ENCODE measurements at places on chromosomes 11 and 22.

DNA sequence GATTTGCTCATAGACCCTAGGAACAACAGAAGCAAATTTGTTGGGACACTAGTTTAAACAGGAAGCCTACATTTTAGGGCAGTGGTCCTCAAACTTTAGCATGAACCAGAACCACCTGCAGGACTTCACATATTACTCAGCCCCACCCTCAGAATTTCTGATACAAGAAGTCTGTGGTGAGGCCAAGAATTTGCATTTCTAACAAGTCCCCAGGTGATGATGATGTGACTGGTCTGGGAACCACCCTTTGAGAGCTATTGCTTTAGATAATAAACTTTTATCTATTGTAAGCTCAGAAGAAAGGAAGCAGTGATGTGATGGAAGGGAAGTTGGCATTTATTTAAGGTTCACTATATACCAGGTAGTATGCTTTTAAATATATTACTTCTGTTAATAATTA is 194.0 kb downstream of the FAM181B start:
- DNase-seq, result no peak

DNA sequence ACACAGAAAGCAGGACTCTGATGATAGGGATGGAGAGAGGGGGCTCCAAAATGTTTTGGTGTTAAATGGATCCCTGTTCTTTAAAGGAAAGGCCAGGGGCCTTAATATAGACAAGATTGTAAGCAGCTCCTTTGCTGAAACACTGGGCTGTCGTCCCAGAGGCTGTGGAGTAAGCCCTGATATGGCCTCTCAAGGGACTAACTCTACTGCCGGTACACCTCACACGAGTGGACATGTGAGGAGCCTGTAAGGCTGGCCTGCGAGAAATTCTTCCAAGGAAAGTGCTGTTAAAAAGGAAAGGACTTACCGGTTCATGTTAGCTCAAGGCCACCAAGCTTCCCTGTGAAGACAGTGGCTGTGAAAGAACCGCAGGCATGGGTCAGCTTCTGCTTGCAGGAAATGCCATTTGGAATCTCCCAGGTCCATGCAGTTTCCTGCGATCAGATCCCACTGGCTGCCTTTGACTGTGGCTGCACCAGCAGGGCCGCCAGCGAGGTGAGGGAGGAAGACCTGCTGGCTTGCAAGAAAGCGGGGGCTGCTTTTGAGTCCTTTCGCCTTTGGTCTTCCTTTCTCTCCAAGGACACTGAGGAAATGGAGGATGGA is 106.6 kb downstream of the PRR5L start:
- DNase-seq, result no peak

DNA sequence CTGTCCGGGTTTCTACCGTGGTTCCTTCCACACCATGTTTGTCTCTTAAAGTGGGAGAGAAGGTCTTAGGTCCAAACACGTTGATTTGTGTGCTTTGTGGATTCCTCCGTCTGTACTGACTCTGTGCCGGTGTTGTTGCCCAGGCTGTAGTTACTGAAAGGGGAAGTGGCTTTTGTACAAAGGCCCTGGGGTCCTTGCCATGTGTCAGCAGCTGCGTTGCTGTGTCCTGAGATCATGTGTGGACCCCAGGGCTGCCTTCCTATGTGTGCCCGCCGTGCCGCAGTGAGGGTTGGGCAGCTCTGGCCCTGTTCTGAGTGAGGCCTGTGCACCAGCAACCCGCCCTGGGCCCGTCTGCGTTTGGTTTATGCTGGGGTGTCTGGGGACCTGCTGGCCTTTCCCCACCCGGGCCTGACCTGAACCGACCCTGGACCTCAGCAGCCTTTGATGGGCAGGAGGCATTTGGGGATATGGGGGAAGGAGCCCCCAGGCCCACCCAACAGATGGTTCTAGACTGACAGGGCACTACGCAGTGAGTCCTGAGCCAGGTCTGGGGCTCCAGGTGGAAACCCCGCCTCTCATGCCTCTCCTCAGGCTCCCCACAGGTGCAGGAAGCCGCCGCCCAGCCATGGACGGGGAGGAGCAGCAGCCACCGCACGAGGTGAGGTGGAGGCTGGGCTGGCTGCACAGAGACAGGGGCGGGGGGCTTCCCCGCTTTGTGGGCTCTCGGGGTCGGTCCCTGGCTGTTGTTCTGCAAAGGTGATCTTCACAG is 6.9 kb downstream of the TRABD start:
- DNase-seq, result no peak

- no peak for DNase-seq
Measured at GRCh38 chr11:112724496-112724790, 236.8 kb upstream of the NCAM1 start.

DNA sequence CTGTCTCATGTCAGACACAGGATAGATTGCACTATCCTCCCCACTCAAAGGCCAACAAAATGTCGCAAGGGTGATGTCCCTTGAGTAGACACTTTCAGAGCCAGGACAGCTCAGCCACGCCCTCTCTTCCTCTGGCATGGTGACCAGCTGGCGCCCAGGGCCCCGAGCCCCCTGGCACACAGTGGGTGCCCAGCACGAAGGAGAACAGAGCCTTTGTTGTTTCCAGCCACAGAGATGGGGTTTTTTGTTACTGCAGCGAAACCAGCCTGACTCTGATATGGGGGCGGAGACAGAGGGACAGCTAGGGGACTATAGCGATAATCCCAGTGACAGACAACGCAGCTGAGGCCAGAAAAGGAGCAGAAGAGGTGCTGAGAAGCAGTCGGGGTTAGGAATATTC is 23.3 kb upstream of the CCND1 start:
- DNase-seq, result no peak

DNA sequence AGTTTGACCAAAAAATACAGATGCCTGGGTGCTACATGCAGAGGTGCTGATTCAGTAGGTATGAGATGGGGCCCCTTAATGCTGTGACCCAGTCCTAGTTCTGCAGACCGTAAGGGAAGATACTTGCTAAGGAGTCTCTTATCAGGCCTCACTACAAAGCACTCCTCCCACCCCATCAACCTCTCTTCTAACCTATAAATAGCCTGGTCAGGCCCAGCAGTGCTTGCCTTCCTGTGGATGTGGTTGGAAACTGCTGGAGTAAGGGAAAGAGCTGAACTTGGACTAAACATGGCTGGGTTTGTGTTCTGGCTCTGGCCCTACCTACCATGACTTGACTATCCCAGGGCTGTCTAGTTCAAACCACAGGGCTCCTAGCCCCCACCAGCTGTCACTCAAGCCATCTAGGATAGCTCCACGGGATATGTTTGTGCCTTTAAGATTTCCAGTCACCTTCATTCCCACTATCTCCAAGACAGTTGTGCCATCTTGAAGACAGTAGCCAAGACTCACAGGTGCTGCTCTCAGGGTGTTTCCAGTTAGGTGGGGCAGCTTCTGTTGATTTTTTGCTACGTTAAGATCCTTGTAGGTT is 9.5 kb upstream of the DKK3 start:
- DNase-seq, result peak; percentile 45

GRCh38 chr11:46285173-46285572 is 7.7 kb downstream of the CREB3L1 start:
- DNase-seq, result peak; percentile 64

DNA sequence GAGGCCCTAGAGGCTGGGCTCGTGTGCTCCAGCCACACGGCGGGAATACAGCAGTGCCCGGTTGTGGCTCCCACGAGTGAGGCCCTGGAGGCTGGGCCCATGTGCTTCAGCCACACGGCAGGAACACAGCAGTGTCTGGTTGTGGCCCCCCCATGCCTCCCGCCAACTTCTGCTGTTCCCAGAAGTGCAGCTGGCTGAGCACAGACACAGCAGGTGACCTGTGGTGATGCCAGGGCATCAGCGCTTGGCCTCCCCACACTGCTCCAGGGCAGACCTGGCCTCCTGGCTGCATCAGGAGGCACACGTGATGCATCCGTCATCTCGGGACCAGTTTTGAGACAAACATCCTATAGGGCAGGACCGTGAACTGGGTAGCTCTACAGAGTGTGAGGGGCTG is 110.3 kb downstream of the KCNQ1OT1 start:
- DNase-seq, result no peak

GRCh38 chr22:24507716-24508115 is 12.6 kb downstream of the UPB1 start:
- no peak for DNase-seq

DNA sequence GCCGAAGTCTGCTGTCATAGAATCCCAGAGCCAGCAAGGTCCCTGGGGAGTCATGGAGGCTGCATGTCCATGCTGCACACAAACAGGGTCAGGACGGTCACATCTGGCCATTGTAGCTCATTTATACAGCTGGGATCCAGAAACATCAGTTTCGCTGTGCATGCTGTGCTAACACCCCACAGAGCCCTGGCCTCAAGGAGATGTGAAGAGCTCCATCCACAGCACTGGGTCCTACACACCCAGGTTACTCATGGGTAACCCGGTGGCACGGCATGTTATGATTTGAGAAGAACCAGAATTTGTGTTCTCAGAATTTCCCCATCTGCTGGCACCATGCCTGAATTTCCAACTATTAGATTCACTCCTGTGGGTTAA is 146.3 kb upstream of the ARHGAP20 start:
- DNase-seq, result peak; percentile 30

DNA sequence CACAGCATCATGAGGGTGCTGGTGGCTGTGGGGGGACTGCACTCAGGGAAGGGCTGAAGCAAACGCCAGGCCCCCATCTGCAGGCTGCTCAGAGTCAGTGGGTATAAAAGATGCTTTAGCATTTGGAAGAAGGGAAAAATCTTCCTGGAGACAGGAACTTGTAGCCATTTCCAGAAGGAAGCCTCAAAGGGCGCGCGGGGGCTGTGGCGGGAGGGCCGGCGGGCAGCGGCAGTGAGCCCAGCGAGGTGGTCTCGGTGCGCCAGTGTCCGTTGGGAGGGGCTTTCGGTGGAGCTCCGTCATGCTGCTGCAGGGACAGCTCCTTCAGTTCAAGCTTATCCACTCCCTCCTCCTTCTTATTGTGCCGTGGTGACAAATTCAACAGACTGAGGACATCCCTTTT is 63.0 kb upstream of the PITPNB start:
- no peak for DNase-seq

DNA sequence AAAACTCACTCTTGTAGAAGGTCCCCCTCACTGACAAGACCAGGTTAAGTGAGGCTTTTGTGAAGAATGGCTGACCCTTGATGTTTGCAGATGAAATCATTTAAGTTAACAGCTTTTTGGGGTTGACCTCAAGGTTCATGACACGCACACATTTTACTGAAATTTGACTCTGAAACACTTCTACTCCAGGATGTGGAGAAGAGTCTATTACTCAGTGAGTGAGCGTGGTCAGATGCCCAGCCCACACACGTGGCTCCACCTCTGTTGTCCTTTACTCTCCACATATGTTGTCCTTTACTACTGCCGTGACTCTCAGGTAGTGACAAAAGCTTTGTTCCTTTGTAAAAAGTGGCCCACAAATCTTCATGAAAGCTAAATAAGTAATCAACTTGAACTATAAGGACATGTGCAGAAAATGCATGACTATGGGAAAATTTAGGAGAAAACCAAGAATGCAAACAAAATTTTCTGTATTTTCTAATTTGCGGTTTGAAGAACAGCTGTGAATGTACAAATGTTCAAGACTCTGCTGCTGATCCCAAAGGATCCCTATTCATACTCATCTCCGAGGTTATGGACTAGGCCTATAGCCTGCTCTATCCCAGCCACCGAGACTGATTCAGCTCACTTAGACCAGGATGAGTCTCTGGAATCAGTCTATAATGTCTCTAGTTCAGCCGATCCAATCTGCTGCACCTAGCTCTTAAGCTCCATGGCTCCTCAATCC is 22.4 kb downstream of the XRRA1 start:
- DNase-seq, result peak; percentile 81

- peak; percentile 84 for DNase-seq
Measured at GRCh38 chr11:82980292-82980691, 78.8 kb downstream of the DDIAS start.

- no peak for DNase-seq
Measured at GRCh38 chr11:77071077-77071476, 4.3 kb downstream of the CAPN5 start.

DNA sequence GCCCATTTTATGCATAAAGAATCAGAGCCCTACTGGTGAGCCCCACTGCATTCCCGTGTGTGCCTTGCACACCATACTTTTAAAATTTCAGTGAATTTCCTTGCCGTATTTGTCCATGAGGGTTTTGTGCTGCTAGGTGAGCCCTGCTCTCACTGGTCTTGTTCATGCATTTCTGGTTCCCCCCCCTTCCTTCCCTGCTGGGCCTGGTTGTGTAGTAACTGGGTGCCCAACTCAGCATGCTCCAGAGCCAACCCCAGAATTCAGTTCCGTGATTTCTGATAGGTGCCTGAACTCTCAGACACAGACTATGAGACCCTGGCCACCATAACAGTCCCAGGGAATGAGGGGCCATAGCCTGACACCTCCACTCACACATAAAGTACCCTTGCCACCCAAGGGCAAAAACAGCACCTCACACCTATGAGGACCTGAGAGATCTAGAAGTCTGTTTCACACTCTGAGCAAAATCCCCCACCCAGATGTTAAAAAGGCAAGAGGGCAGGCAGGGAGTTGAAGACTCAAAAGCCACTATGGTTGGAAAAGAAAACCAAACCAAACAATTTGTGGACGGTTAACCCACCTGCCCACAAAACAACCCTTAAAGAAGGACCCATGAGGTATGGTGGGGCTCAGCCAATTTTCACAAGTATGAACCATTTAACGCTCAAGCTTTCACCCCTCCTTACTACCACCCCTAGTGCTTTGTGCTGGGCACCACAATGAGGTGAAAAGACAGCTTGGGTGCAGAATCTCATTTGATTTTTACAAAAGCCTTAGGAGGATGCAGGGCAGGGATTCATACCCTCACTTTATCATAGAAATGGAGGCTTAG is 16.8 kb upstream of the IL10RA start:
- no peak for DNase-seq

DNA sequence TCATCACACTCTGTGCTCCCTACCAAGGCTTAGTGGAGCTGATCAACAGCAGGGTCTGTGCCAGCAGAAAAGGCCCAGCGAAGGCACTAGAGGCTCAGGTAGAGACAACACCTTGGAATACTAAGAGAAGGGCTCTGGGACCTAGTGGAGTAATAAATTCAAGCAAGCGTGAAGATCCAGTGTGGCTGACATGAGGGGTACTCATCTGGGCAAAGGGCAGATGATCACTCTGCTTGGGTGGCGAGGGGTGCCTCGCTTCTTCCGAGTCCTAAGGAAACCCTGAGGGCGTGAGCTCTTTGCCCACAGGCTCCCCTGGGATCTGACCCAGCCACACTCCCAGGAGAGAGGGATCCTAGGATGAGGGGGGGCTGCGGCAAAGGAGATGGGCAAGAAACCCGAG is 3.5 kb upstream of the TPBGL start:
- no peak for DNase-seq

DNA sequence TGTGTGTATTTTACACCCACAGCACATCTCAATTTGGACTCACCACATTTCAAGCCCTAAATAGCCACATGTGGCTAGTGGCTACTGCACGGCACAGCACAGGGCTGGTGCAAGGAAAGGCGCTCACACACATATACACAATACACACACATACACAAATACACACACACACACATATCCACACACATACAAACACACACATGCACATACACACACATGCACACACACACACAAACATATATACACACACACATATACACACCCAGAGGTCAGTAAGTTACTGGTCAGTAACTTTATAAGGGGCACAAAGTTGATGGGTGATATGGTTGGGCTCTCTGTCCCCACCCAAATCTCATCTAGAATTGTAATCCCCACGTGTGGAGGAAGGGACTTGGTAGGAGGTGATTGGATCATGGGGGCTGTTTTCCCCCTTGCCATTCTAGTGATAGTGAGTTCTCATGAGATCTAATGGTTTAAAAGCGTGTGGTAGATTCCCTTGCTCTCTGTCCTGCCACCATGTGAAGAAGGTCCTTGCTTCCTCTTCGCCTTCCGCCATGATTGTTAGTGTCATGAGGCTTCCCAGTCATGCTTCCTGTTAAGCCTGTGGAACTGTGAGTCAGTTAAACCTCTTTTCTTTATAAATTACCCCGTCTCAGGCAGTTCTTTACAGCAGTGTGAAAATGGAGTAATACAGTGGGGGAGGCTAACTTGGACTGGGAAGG is 37.6 kb upstream of the DKK3 start:
- peak; percentile 36 for DNase-seq
